ENCODE measurements at places on chromosomes 11 and 22. TPM values are rescaled to one million over a fixed set of nuclear protein-coding genes. Genes with fewer than 3 reads are reported as not detected.

The OR5L2 gene
- polyA plus RNA-seq, result not detected

The TECTA gene
- polyA plus RNA-seq, result 1.2 TPM

The KRTAP5-1 gene
- polyA plus RNA-seq, result not detected

The C11orf42 gene
- not detected for polyA plus RNA-seq

The CLMP gene
- 103 TPM for polyA plus RNA-seq

Data from Purkinje cell (primary cell).